WTC11 (cell line): ENCODE measurements at places on chromosomes 6 and 20. TPM values are rescaled to one million over a fixed set of nuclear protein-coding genes. Genes with fewer than 3 reads are reported as not detected.
A peak's percentile ranks its signal among the peaks of the same experiment; 100 is the strongest.

Gene HCRTR2
- not detected in 3 replicates for total RNA-seq

- H3K27ac ChIP-seq: no peak overlapping the region
- H3K36me3 ChIP-seq: no peaks in the 10 kb centered on the region
- H3K4me3 ChIP-seq: no peak overlapping the region
- H3K4me1 ChIP-seq: no peaks in the 10 kb centered on the region
- no peak for DNase-seq
Observed at GRCh38 chr6:105500693-105501092, 97.8 kb upstream of the PREP start.

GRCh38 chr6:159693128-159693893, at the start of gene SOD2:
Gene SOD2, minus strand, starts transcription at chr6:159693241. Its CDS starts 74 bp downstream, at chr6:159693167.
- peak; percentile 87 for DNase-seq
- peak within 1 kb of the TSS; percentile 85 for H3K4me3 ChIP-seq
- H3K36me3 ChIP-seq: peaks cover 7% of the 10 kb centered on the region
- peaks cover 25% of the 10 kb centered on the region for H3K4me1 ChIP-seq
- peak within 1 kb of the TSS; percentile 84 for H3K27ac ChIP-seq

DNA sequence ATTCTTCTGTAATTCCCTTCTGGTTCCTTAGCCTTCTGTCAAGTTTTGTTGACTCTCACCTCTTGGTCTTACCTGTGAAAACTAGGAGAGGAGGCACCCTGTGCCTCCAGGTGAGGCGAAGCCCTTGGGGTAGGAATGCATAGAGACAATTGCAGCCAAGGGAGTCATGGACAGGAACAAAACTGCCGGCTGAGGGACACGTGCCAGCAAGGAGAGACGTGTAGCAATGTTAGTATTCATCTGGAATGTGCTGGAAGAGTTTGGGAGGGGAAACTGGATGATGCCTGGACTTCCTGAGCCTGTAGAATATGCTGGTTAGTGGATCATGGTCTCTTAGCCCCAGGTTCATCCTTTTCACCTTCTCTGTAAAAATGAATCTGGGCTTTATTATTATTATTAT, 3.9 kb upstream of the TIAM2 start:
- no peak for DNase-seq
- no peak overlapping the region for H3K27ac ChIP-seq
- peaks cover 21% of the 10 kb centered on the region for H3K4me1 ChIP-seq
- H3K36me3 ChIP-seq: no peaks in the 10 kb centered on the region
- peaks cover 13% of the 10 kb centered on the region for H3K27me3 ChIP-seq

GRCh38 chr20:13006825-13007224, 1.9 kb upstream of the SPTLC3 start:
- H3K27me3 ChIP-seq: no peaks in the 10 kb centered on the region
- H3K27ac ChIP-seq: no peak overlapping the region
- H3K36me3 ChIP-seq: no peaks in the 10 kb centered on the region
- DNase-seq: no peak
- no peak overlapping the region for H3K4me3 ChIP-seq

DNA sequence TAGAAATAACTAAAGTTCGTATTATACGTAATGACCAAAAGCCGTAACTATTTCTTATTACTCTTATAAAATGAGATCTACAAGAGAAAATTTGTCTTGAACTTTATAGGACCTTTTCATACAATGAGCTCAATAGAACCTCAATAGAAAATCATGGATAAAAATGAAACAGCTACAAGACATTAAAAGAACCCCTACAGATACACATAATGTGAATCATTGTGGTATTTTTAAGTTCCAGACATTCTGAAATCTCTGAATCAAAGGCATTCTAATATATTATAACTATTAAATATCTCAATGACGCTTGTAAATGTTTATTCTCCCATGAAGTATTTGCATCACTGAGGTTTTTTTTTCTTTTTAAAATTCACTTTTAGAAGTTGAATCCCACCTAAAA, 22.2 kb upstream of the POU3F2 start:
- no peaks in the 10 kb centered on the region for H3K4me1 ChIP-seq
- H3K36me3 ChIP-seq: no peaks in the 10 kb centered on the region
- no peak for DNase-seq
- H3K27me3 ChIP-seq: no peaks in the 10 kb centered on the region; the same call in 1 of the 2 replicates

GRCh38 chr6:150352321-150353296, 16.2 kb upstream of the IYD start:
- H3K27ac ChIP-seq: no peak overlapping the region
- peaks cover 2% of the 10 kb centered on the region; the same call in 1 of the 2 replicates for H3K27me3 ChIP-seq
- DNase-seq: no peak
- H3K4me1 ChIP-seq: no peaks in the 10 kb centered on the region

GRCh38 chr6:131756039-131756438, 45.2 kb upstream of the CTAGE9 start:
- no peak overlapping the region for H3K27ac ChIP-seq
- no peaks in the 10 kb centered on the region for H3K4me1 ChIP-seq
- H3K4me3 ChIP-seq: no peak overlapping the region
- H3K36me3 ChIP-seq: no peaks in the 10 kb centered on the region
- peaks cover 33% of the 10 kb centered on the region for H3K27me3 ChIP-seq

DNA sequence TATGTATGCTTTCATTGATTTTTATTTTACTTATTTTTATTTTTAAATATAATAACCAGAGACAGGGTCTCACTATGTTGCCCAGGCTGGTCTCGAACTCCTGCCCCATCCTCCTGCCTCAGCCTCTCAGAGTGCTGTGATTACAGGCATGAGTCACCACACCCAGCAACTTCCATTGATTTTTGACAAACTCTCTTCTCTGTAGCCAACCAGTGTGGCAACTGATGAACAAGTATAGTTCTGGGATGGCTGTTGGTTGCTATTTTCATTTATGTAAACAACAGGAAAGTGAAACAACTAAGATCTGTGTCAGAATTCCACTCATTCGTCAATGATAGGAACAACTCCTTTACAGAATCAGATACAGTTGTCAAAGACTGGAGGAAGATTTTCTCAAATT, 356.7 kb upstream of the JARID2 start:
- 0 out of 2 replicates have a peak overlapping the region, but pooled peaks have one; percentile 12 for H3K27ac ChIP-seq
- DNase-seq: no peak
- H3K4me3 ChIP-seq: no peak overlapping the region
- H3K27me3 ChIP-seq: no peaks in the 10 kb centered on the region
- H3K36me3 ChIP-seq: peaks cover 12% of the 10 kb centered on the region
- peaks cover 24% of the 10 kb centered on the region for H3K4me1 ChIP-seq

DNA sequence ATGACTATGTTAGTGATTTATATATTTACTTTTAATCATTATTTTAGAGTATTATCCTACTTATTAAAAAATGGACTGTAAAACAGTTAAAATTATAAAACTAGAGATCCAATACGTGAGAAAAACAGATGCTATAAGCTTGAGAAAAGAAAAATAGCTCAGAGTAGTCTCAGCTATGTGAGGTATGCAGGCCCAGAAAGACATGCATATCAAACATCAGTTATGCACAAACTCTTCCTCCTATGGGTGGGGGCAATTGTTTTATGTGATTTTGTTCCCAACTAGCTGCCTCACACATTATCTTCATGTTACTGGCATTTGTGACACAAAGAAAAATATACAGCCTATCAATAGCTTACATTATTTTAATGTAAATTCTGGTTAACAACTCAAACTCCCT, 28.8 kb downstream of the RARS2 start:
- no peak for DNase-seq
- no peaks in the 10 kb centered on the region for H3K27me3 ChIP-seq
- H3K27ac ChIP-seq: peak overlapping the region; percentile 41; the same call in 1 of the 2 replicates
- H3K4me1 ChIP-seq: peaks cover 5% of the 10 kb centered on the region
- H3K36me3 ChIP-seq: peaks cover 26% of the 10 kb centered on the region

- H3K27ac ChIP-seq: no peak within 1 kb of the TSS
- H3K4me1 ChIP-seq: no peaks in the 10 kb centered on the region; the same call in 1 of the 2 replicates
- H3K27me3 ChIP-seq: no peaks in the 10 kb centered on the region
- no peaks in the 10 kb centered on the region; the same call in 1 of the 2 replicates for H3K36me3 ChIP-seq
Observed at GRCh38 chr6:73225396-73225795, at the start of gene KHDC1L. Gene KHDC1L, minus strand, starts transcription at chr6:73225496. Its CDS starts 88 bp downstream, at chr6:73225408.

DNA sequence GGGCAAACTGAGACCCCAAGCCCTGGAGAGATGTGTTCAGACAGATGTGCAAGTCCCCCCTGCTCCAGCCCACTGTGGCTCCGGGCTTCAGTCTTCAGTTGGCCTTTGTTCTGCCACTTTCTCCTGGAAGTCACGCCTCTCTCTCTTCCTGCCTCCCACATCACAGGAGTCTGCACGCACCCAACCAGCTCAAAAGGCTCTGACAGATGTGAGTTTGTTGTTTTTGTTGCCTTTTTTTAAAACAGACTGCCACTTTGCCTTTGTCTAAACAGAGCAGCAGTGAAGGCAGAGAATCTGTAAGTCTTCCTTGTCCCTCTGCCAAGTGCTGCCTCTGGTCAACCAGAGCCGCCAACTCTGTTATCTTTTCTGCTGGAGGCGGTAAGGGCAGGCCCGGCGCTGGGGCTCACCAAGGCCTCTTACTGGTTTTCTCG, 149.7 kb downstream of the TFAP2C start:
- H3K36me3 ChIP-seq: no peaks in the 10 kb centered on the region
- H3K4me1 ChIP-seq: peaks cover 50% of the 10 kb centered on the region
- DNase-seq: no peak
- no peak overlapping the region for H3K4me3 ChIP-seq
- peaks cover 5% of the 10 kb centered on the region for H3K27me3 ChIP-seq
